ENCODE measurements at places on chromosomes 2 and 18. TPM values are rescaled to one million over a fixed set of nuclear protein-coding genes. Genes with fewer than 3 reads are reported as not detected.
A peak's percentile ranks its signal among the peaks of the same experiment; 100 is the strongest.

IL37 gene
- total RNA-seq, result not detected

DNA sequence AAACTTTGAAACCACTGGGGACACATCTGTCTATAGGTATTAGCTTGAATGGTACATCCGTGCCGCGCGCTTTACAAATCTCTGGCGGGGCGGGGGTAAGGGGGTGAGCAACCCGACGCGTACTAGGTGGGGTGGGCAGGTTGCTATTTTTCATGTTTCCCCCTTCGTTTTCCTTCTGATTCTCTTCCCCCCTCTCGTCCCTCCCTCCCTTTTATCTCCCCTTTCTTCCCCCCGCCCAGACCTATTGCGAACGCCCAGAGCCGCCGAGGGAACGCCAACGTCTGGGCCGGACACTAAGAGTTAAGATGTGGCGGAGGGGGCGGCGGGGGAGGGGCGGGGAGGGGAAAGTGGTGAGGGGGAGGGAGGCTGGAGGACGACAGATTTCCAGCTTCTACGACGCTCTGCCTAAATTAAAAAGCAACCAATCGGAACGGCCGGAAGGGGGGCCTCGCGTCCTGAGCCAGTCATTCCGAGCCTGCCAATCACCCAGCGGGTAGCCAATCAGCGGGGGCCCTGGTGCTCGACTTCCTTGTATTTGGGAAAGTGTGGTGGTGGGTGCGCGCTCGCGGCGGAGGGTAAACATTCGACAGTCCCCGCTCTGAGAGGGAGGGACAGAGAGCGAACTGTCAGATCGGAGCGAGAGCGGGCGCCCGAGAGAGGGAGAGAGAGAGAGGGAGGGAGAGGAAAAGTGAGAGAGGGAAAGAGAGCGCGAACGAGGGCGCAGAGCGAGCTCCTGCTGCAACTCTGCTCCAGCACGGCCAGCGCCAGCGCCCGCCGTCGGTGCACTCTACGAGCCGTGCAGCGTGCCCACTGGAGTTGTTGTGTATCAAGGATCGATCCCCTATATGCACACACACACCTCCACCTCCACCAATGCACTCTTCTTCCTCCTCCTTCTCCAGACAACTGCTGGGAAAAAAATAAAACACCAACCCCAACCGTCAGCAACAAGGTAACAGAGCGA, at the start of gene POU3F3:
Gene POU3F3, plus strand, starts transcription at position 582 of the 964 bp plus-strand sequence. CDS start 1,396 bp downstream, outside the sequence.
- peak; percentile 19 for DNase-seq

DNA sequence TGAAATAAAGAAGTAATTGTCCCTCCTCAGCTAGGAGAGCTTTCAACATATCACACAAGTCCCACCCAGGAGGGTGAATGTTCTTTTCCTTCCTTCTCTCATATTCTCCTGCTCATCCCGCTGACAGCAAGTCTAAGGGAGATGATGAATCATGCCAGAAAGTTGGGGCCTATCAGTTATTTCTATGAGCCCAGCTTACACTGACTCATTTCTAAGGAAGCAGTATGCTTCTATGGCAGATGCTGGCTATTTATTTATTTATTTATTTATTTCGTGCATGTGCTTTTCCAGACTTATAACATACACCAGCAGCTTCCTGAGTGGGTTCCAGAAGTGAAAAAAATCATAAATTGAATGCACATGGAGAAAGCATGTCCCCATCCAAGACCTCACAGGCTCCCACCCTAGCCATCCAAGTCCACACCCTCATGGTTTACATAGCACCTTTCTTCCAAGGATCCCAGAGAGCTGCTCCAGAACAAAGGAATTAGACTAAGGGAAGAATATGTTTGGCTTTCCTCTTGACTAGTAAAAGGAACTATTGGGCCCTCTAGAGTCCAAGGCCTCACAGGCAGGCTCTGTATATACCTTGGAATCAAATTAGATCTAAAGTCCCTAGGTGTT, 1074.2 kb upstream of the ZEB2 start:
- no peak for DNase-seq

GRCh38 chr2:43041661-43042360, 184.6 kb downstream of the ZFP36L2 start:
- peak; percentile 97 for DNase-seq

- DNase-seq, result no peak
These were observed 71.1 kb upstream of the SESTD1 start for GRCh38 chr2:179335732-179336131.

GRCh38 chr2:139424101-139424500, 643.9 kb upstream of the NXPH2 start:
- no peak for DNase-seq

EMX1 gene
- not detected for total RNA-seq

IL1R1 gene
- 7.2 TPM for total RNA-seq

ZC3H8 gene
- total RNA-seq, result 2.7 TPM

DNA sequence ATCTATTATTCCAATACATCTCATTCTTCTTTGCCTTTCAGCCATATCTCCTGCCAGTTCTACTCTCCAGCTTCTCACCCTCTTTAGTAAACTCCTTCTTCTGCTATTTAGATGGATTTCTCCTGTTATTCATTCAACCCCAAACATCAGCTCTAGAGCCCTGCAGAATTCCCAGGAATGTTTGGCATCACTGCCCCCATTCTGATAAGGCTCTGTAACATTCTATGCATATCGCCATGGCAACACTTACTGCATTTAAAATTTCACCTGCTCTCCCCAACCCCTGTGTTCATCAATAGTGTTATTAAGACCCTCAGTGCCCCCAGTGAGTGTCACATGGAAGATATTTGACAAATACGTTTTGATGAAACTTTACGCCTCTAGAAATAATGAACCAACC, 28.6 kb downstream of the LRATD1 start:
- no peak for DNase-seq

TRIM43B gene
- not detected for total RNA-seq

GRCh38 chr2:192023006-192023405, 171.7 kb downstream of the TMEFF2 start:
- no peak for DNase-seq

CERKL gene
- total RNA-seq, result not detected

GRCh38 chr2:209534228-209534627, 110.4 kb downstream of the MAP2 start:
- DNase-seq, result no peak

DNA sequence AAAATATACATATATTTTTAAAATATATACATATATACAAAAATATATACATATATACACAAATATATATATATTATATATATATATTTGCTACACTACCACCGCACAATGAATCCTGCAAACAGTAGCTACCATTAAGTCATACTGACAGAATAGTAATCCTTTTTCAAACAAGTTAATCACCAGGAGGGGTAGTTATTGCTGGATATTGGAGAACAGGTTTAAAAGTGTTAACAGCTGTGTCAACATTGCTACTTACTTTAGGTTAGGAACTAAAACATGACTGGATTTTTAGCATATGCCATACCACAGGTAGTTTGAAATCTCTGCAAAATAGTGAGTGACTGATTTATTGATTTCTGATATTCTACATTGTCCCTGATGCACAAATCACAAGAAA, 529.1 kb upstream of the CDH7 start:
- no peak for DNase-seq

USP40 gene
- 19.8 TPM for total RNA-seq

DNA sequence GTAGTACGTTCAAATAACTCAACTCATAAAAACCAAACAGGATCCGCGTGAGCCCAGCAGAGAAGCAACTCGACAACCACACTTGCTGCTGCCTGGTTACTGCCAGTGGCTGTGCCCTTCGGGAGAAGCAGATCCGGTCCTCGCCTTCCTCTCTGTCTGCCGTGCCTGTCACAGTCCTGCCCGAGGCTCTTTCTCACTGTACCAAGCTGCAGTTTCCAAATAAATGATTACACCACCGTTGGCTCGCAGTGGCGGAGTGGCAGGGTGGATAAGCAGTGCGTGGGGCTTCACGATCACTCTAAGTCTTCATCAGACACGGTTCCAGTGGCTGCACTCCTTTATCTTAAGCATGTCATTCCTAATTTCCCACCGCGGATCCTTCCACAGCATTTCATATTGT, 26.1 kb upstream of the SALL3 start:
- no peak for DNase-seq

GRCh38 chr2:12282780-12283695, 433.7 kb upstream of the TRIB2 start:
- DNase-seq, result no peak

- no peak for DNase-seq
These were observed 428.1 kb upstream of the ID2 start for GRCh38 chr2:8253781-8254180.

CNOT11 gene
- 18.5 TPM for total RNA-seq

- DNase-seq, result no peak
These were observed 120.5 kb downstream of the CCBE1 start for GRCh38 chr18:59576541-59577385.

ZNF521 gene
- total RNA-seq, result 66.4 TPM

DNER gene
- total RNA-seq, result under 0.01 TPM

DNA sequence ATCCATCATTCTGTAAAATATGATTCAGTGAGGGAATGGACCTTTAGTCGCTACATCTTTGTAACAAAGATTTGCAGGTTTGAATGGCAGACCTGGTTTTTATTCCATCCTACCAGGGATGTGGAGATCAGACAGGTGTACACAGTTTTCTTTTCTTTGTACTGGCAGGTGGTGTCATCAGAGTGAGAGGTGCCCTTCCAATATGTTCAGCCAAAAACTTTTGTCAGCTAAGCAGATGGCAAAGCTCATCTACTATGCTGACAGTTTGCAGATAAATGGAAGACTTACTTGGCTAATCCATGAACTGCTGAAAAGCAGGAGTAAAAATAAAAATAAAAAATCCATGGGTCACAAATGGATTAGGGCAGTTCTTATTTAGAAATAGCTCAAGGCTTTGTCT, 185.5 kb upstream of the DOK6 start:
- no peak for DNase-seq

PAIP2B gene
- 1.0 TPM for total RNA-seq

SCN1A gene
- under 0.01 TPM for total RNA-seq

HRH4 gene
- not detected for total RNA-seq

GRCh38 chr2:127665267-127665893, 9.9 kb downstream of the LIMS2 start:
- no peak for DNase-seq

SERPINB12 gene
- not detected for total RNA-seq

CCDC102B gene
- 34.0 TPM for total RNA-seq

MC4R gene
- total RNA-seq, result not detected

DNA sequence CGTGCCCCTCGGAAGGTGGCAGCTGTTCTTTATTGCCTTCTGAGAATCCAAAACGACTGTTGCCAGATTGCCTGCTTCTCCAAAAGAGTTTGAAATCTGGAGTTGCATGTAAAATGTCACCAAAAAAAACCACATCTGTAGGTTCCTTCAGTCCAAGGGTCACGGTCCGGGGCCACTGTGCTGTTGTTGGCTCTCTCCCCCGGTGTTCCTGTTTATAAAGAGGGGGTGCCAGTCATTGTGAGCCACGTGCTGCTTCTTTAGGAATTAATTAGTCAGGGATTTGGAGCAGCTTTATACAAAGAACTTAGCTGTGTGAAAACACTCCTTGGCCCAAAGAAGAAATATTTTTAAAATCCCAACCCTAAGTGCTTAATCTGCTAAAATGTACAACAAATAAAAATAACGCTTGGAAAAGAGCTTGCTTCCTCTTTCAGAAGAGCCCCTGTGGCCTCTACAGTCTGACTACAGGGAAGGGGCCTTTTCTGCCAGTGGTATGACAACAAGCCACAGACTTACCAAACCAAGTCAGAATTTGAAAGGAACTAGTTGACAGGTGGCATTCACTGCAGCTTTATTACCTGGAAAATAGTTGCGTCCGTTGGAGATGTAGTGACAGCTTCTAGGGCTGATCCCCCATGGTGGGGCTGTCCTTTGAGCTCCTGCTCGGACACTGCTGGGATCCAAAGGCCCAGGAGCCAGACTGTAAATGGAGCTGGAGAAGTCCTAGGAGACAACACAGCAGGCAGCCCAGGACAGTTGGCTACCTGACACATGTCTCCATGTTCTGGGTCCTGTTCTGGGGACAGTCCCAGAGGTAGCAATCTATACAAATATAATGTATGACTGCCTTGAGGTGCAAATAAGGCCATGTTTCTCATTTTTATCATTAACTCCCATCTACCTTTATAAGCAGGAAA, 84.5 kb upstream of the SLC1A4 start:
- DNase-seq, result no peak

GRCh38 chr2:241379481-241380480, 23.7 kb downstream of the FARP2 start:
- no peak for DNase-seq

DNA sequence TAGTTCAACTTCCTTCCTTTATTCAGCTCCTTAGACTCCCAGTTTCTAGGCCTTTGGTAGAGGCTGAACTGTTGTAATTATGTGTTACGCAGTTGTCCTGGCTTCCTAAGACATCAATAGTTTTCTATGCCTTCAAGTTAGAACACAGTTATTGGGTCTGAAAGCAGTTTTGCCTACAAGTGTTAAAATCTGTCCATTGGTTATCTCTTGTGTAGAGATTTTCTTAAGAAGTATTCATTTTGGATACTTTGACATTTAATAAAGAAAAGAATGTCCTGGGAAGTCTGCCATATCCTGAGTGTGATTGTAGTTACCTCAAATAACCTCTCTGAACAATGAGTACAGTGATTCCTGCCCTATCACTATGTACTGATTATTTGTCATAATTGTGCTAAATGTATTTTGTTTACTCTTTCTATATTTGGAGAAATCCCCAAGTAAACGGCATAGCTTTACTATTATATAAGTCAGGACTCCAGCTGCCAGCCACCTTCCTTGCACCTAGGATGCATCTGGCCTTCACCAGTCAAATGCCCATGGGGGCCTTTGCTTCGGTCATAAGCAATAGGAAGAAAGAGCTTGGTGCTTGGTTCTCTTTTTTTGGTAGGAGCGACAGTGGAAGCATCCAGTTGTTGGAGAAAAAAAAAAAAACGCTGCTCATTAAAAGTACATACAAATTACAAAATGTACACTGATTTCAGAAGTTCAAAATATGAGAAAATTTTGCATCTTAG, 449.5 kb upstream of the PKDCC start:
- no peak for DNase-seq

- peak; percentile 46 for DNase-seq
These were observed 27.4 kb upstream of the NMUR1 start for GRCh38 chr2:231557571-231558217.

Measured in dermis microvascular lymphatic vessel endothelial cell (primary cell).